ENCODE measurements at places on chromosomes 5 and 9.

DNA sequence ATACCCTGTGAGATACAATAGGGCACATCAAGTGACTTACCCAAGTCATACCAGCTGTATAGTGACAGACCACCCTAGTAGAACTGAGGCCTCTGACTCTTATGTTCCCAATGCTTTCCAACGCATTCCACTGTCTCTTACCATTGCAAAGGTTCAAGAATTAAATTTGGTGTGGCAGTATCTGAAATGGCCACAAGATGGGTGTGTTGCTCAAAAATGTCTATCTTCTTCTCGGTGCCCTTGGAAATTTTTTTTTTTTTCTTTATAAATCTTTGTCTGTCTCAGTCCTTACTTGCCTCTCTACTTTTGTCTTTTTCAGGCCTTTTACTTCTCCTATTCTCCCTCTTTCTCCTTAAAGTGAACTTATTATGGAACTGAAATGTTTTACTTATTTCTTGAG lies 48.4 kb downstream of the GPR21 start:
- DNase-seq, result peak; percentile 18

GRCh38 chr9:128887914-128888350 lies 6.0 kb downstream of the LRRC8A start:
- no peak for DNase-seq

DNA sequence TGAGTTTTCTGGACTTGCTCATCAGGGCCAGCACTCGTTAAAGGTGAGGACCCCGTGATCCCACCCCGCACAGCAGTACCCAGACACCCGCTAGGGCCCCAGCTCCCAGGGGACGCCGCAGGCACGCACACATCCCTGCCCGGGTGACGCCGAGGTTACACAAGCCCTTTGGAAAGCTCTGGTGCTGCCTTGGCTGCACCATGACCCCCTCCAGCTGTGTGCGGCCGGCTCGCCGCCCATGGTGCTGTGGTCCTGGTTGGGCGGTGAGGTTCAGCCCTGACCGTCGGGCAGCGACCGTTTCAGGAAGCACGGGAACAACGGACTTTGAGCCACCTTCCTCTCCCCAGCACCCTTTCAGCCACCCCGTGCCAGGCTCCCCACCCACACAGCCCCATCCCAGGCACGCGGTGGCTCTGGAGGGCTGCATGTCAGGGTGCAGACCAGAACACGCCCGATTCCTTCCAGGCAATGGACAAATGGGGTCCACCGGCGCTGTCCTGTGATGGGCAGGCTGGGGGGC lies 7.5 kb upstream of the SLC12A7 start:
- no peak for DNase-seq

GRCh38 chr5:126695091-126695490 lies 81.8 kb upstream of the LMNB1 start:
- no peak for DNase-seq
